Upper lobe of right lung (tissue), 1 donor: ENCODE measurements at places on chromosomes 2 and 18. TPM values are rescaled to one million over a fixed set of nuclear protein-coding genes. Genes with fewer than 3 reads are reported as not detected.

Gene CCNYL1
- 25.7 TPM for total RNA-seq

Gene RIT2
- total RNA-seq, result not detected

Gene C2orf15
- total RNA-seq, result 1.1 TPM

Gene ORC4
- 38.2 TPM for total RNA-seq

Gene UPP2
- total RNA-seq, result not detected

Gene KLHL30
- total RNA-seq, result 0.90 TPM

Gene ASTL
- total RNA-seq, result not detected

Gene NT5DC4
- total RNA-seq, result not detected

DNA sequence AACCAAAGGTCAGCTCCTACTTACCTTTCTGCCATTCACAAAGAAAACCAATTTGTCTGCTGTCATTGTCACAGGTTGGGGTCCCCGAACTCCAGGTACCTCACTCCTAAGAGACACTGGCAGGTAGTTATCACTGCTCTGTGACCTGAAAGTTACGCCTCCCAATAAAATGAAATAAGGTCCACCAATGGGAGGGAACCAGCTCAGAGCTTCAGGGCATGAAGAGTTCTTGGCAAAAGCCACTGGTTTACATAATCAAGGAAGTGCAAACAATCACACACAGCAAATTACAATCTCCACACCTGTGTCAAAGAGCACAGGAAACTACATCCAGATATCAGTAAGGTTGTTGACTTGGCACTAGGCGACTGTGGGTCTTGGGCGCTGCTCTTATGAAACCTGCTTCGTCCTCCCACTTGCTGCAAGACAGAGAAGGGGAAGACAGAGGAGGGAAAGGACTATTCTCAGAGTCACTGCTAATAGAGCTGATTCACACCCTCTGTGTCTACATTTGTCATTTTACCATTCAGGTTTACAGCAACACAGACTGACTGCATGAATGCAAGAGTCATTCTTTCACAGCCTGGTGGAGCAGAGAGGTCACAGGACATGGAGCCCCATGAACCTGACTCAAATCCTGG lies at the start of gene XDH:
XDH (minus strand) TSS at position 142 of the 641 bp plus-strand sequence; CDS start at position 66, 76 bp downstream.
- no peak within 1 kb of the TSS for H3K27ac ChIP-seq
- no peaks in the 10 kb centered on the region for H3K4me1 ChIP-seq
- no peaks in the 10 kb centered on the region for H3K27me3 ChIP-seq
- H3K4me3 ChIP-seq, result no peak within 1 kb of the TSS
- no peak for DNase-seq
- H3K36me3 ChIP-seq, result no peaks in the 10 kb centered on the region

DNA sequence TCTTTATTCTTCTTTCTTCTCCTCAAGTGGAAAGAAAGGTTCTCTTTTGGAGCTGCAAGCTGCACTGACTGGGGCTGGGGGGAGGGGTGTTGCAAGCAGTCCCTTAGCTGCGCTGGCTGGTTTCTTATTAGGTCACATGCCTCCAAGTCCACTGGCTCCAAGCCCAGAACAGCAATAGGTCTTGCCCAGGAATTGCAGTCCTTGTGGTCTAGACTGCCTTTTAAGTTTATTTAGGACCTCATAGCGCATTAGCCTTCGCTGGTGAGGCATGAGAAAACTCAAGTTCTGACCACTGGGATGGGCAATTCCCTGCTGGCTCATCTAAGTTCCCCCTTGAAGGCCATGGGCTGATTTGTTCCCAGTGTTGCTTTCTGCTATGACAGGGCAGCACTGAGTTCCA lies 138.6 kb upstream of the SCN7A start:
- H3K4me3 ChIP-seq, result no peak overlapping the region
- no peaks in the 10 kb centered on the region for H3K27me3 ChIP-seq
- no peaks in the 10 kb centered on the region for H3K4me1 ChIP-seq
- H3K36me3 ChIP-seq, result no peaks in the 10 kb centered on the region
- no peak overlapping the region for H3K27ac ChIP-seq
- no peak for DNase-seq

GRCh38 chr2:43358410-43359201 lies 132.2 kb upstream of the ZFP36L2 start:
- no peaks in the 10 kb centered on the region for H3K27me3 ChIP-seq
- H3K4me3 ChIP-seq, result no peak overlapping the region
- H3K36me3 ChIP-seq, result no peaks in the 10 kb centered on the region
- no peak for DNase-seq
- no peaks in the 10 kb centered on the region for H3K4me1 ChIP-seq

DNA sequence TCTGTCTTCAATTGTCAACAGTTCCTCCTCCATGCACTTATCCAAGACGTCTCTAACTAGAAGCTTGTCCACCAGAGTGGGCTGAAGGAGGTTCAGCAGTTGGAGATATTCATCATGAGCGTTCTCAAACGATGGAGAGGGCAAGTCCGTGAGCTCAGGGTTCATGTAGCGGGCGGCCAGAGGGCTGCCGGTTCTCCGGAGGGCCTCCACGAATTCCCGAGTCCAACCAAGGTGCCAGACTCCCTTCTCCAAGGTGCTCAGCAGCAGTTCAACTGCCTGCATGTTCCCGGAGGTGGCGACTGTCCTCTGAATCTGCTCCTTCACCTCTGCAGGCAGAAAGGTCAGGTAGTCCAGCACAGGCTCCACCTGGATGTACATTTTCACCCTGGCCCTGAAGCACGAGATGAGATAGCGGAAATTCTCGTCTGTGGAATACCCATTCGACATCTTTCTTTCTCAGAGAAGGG lies 590 bp downstream of the IFIH1 start:
- H3K27ac ChIP-seq, result peak overlapping the region; percentile 97
- peak overlapping the region; percentile 80 for H3K4me3 ChIP-seq
- DNase-seq, result peak; percentile 70
- H3K36me3 ChIP-seq, result no peaks in the 10 kb centered on the region
- peaks cover 40% of the 10 kb centered on the region for H3K4me1 ChIP-seq

DNA sequence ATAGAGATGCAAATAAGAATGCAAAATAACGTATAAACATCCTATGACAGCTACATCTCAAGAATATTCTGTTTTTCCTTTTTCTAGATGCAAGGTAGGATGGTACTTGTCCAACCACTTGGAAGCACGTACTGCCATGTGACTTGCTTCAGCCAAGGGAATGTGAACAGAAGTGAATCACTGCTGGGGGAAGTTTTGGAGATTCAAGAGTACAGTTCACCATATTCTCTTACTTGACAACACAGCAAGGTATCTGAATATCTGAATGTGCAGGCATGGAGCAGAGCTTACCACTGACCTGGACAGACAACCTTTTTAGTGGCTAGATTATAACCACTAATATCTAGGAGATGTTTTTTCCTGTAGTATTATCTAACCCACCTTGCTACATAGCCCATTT lies 53.0 kb downstream of the TRIP12 start:
- H3K36me3 ChIP-seq, result no peaks in the 10 kb centered on the region
- no peak for DNase-seq
- no peak overlapping the region for H3K27ac ChIP-seq
- H3K4me3 ChIP-seq, result no peak overlapping the region

DNA sequence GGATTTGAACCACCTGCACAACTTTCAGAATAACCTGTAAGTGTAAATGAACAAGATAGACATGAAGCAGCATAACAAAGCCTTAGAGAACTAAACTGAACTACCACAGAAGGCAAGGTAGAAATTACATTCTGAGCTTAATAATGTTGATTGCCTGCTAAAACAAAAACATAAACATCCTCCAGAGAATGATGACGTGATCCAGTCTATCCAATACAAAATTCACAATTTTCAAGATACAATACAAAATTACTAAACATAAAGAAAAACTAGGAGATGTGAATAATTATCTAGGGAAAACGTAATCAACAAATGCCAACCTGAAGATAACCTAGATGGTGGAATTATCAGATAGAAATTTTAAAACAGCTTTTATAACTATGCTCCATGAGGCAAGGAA lies 40.7 kb upstream of the EGR4 start:
- no peak for DNase-seq
- H3K4me3 ChIP-seq, result no peak overlapping the region
- H3K36me3 ChIP-seq, result no peaks in the 10 kb centered on the region
- no peak overlapping the region for H3K27ac ChIP-seq

- H3K27ac ChIP-seq, result no peak overlapping the region
- no peaks in the 10 kb centered on the region for H3K36me3 ChIP-seq
- no peak for DNase-seq
- no peak overlapping the region for H3K4me3 ChIP-seq
- H3K27me3 ChIP-seq, result no peaks in the 10 kb centered on the region
Measured at GRCh38 chr18:4807604-4808293, 352.6 kb upstream of the DLGAP1 start.

- peaks cover 13% of the 10 kb centered on the region for H3K4me1 ChIP-seq
- H3K36me3 ChIP-seq, result no peaks in the 10 kb centered on the region
- no peak overlapping the region for H3K4me3 ChIP-seq
- no peak for DNase-seq
- H3K27me3 ChIP-seq, result no peaks in the 10 kb centered on the region
- H3K27ac ChIP-seq, result no peak overlapping the region
Measured at GRCh38 chr2:191215666-191216065, 29.5 kb upstream of the MYO1B start.

- H3K27me3 ChIP-seq, result no peaks in the 10 kb centered on the region
- peaks cover 24% of the 10 kb centered on the region for H3K4me1 ChIP-seq
- DNase-seq, result no peak
- peak overlapping the region; percentile 100 for H3K4me3 ChIP-seq
- peak overlapping the region; percentile 97 for H3K27ac ChIP-seq
Measured at GRCh38 chr2:20650393-20650876, 463 bp downstream of the HS1BP3 start.

DNA sequence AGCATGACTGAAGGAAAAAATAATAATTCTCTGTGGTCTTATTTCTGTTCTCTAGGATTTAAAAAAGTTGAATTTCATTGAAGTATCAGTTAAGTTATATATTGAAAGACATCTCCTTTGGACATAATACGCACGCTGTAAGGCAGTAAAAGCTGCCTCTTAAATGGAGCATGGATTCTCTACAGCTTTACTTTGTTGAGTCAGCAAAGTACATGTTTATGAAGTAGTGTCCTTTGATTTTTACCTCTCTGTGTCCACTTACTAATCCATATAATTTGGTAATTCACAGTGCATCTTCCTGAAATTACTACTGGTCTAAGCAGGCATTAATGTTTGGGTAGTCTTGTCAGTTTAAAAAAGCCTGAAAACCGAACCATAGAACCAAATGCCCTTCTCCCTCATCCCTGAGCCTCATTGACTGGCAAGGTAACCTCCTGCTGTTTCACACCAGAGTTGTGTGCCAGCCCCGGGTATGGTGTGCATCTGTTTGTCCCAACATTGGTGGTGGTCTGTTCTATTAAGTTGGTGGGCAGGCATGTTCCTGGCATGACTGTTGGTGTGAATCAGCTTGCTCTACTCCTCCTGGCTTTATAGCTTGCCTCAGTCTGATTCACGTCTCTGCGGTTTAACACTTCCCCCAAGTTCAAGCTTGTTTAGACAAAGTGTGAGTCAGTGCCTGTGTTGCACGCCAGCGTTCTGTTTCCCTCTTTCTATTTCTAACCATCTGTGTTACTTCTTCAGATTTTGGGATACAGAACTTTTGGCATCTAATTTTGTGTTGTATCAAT lies 71.0 kb upstream of the ITM2C start:
- H3K27me3 ChIP-seq, result no peaks in the 10 kb centered on the region
- peak overlapping the region; percentile 69 for H3K27ac ChIP-seq
- no peak for DNase-seq
- no peak overlapping the region for H3K4me3 ChIP-seq

GRCh38 chr2:238483656-238484055 lies 56.9 kb downstream of the ASB1 start:
- no peak overlapping the region for H3K4me3 ChIP-seq
- H3K27me3 ChIP-seq, result no peaks in the 10 kb centered on the region
- H3K36me3 ChIP-seq, result no peaks in the 10 kb centered on the region
- no peak for DNase-seq
- no peak overlapping the region for H3K27ac ChIP-seq

DNA sequence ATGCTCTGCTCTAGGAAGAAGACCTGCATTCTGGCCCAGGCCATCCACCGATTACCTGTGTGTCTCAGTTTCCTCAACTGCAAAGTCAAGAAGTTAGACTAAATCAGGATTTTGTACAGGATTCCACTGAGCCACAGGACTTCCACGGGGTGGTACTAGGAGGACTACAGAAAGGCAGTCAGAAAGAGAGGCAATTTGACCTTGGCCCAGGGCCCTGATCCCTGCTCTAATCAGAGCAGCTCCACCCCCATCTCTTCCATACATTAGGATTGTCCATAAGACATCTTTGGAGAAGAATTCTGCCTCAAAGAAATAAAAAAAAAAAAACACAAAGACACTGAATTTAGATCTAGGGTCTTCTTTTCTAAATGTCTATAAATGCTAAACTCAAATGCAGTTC lies 52.8 kb upstream of the TSPYL6 start:
- no peaks in the 10 kb centered on the region for H3K36me3 ChIP-seq
- H3K27ac ChIP-seq, result no peak overlapping the region
- H3K4me1 ChIP-seq, result no peaks in the 10 kb centered on the region
- H3K27me3 ChIP-seq, result no peaks in the 10 kb centered on the region
- H3K4me3 ChIP-seq, result no peak overlapping the region
- no peak for DNase-seq

GRCh38 chr2:217477583-217477982 lies 525.2 kb downstream of the TNS1 start:
- H3K36me3 ChIP-seq, result no peaks in the 10 kb centered on the region
- no peak overlapping the region for H3K27ac ChIP-seq
- no peak for DNase-seq
- H3K4me1 ChIP-seq, result no peaks in the 10 kb centered on the region
- H3K27me3 ChIP-seq, result no peaks in the 10 kb centered on the region

GRCh38 chr2:63736354-63736753 lies 105.3 kb upstream of the UGP2 start:
- no peaks in the 10 kb centered on the region for H3K36me3 ChIP-seq
- no peaks in the 10 kb centered on the region for H3K27me3 ChIP-seq
- H3K27ac ChIP-seq, result no peak overlapping the region
- H3K4me1 ChIP-seq, result no peaks in the 10 kb centered on the region
- DNase-seq, result no peak

DNA sequence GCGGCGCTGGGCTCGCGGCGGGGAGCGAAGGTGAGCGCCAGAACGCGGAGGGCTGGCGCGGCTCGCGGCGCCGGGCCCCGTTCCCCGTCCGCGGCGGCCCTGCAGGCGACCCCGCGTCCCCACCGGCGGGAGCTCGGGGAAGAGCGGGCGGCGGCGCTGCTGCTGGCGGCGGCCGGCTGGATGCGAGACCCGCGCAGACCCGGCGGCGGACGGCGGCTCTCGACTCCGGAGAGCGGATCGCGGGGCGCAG lies 213 bp downstream of the DOK6 start:
- peak overlapping the region; percentile 15 for H3K27ac ChIP-seq
- no peaks in the 10 kb centered on the region for H3K4me1 ChIP-seq
- no peak for DNase-seq
- peak overlapping the region; percentile 53 for H3K4me3 ChIP-seq

- no peaks in the 10 kb centered on the region for H3K4me1 ChIP-seq
- H3K4me3 ChIP-seq, result no peak overlapping the region
- H3K36me3 ChIP-seq, result no peaks in the 10 kb centered on the region
- H3K27me3 ChIP-seq, result no peaks in the 10 kb centered on the region
- DNase-seq, result no peak
Measured at GRCh38 chr2:27191070-27191829, 20.6 kb upstream of the ATRAID start.

GRCh38 chr2:219405451-219405850 lies 12.7 kb upstream of the DES start:
- no peaks in the 10 kb centered on the region for H3K27me3 ChIP-seq
- no peak for DNase-seq
- no peaks in the 10 kb centered on the region for H3K36me3 ChIP-seq
- H3K4me1 ChIP-seq, result no peaks in the 10 kb centered on the region
- H3K27ac ChIP-seq, result no peak overlapping the region
